ENCODE measurements at places on chromosomes 13 and 19.

DNA sequence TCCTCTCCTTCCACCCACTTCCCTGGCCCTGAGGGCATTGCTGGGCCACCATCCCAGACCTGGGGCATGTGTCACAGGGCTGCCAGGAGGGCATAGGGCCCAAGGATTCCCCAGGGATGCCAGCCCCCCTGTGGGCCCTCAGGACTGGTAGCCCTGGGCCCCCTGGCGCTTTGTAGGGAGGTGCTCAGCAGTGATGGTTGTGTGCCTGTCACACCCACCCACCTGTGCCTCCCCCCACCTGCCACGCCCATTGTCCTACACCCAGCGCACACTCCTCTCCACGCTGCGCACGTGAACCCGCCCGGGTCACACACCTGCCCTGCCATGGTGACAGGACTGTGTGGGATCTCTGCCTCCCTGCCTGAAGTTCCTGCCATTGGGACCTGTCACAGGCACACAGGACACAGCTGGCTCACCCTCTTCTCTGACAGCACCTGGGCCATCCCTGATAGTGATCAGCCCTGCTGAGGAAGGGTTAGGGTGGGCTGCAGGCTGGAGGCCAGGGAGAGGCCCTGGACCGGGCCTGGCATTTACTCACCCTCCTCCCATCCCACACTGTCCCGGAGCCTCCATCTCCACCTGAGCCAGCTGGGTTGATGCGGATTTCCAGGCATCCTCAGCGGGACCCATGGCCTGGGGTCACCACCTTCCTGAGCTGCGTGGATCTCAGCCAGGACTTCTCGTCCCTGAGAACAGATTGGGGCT lies 23.9 kb downstream of the WTIP start:
- no peak for DNase-seq

DNA sequence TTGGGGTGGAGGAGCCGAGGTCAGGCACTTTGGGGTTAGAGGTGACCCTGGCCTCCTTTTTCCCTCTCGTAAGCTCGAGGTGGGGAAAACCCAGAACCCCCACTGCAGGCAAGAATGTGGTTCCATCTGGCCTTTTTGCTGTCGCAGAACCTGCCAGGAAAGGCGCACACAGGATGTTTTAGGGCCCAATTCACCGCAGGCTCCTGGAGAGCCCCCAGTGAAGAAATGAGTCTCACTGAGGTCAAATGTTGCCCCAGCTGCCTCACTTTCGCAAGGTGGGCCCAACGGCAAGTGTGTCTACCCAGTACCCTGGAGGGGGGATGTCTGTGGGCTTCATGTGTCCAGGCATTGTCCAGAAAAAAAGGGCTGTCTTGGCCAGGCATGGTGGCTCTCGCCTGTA lies 61.8 kb downstream of the PEX11G start:
- DNase-seq, result no peak

DNA sequence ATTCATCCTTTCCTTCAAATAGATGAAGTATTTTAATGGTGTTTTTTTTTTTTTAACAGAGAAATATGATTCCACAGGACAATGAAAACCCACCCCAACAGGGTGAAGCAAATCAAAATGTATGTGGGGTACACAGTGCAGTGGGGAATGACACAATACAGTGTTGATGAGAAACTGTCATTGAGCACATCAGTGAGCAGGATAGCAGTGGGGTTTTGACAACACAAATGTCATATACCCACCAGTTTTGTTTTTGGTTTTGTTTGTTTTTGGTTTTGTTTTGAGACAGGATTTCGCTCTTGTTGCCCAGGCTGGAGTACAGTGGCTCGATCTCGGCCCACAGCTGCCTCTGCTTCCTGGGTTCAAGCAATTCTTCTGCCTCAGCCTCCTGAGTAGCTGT lies 29.2 kb downstream of the ZNF844 start:
- no peak for DNase-seq

DNA sequence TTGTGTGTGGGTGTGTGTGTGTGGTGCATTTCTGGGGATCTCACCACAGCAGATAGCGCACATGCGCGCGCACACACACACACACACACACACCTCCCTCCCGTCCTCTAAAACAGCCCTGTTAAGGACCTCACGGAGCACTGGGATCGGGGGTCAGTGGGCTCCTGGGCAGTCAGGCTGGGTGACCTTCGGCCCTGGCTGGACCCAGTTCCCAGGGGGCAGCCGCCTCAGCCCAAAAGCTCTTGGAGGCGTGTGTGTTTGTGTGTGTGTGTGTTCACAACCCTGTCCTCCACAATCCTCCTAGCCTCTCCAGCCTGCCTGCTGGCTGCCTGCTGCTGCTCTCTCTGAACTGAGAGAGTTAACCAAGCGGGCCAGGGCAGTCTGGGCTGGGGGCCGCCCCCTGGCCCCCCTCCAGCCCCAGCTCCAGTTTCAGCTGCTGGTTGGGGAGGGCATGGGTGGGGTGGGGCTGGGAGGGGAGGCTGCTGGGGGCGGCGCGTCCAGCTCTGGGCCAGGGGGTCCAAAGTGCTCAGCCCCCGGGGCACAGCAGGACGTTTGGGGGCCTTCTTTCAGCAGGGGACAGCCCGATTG lies at the start of gene FXYD1:
Gene FXYD1, plus strand, starts transcription at position 520 of the 588 bp plus-strand sequence. CDS start 1,256 bp downstream, outside the sequence.
- no peak for DNase-seq

- DNase-seq, result no peak
Measured at GRCh38 chr19:535017-535835, 3.7 kb downstream of the CDC34 start.

DNA sequence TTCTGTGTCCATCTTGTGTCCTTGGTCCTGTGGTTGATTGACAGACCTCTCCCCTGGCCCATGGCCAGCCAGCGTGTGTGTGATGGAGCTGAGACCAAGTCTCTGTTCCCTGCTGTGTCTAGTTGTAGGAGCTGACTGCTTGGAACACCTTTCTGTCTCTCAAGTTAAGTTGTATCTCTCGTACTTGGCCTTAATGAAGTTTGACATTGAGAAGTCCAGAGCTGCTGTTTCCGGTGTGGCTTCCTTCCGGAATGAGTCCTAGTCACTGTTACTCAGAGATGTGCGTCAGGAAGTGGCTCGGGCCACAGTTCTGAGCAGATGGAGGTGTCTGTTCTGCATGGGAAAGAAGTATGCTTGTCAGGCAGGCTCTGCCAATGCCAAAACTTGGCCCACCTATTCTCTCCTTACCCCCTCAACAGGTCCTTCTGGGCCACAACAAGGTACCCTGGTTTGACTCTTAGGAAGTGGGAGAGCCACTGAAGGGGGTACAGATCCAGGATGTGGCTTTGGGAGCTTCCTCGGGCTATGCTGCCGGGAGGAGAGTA lies 54.3 kb downstream of the GATAD2A start:
- DNase-seq, result no peak

GRCh38 chr19:5628461-5628860 lies 5.6 kb downstream of the SAFB start:
- DNase-seq, result no peak

GRCh38 chr13:79703772-79704171 lies 222.8 kb downstream of the NDFIP2 start:
- DNase-seq, result no peak

GRCh38 chr13:100102042-100102441 lies 13.1 kb downstream of the PCCA start:
- DNase-seq, result no peak

DNA sequence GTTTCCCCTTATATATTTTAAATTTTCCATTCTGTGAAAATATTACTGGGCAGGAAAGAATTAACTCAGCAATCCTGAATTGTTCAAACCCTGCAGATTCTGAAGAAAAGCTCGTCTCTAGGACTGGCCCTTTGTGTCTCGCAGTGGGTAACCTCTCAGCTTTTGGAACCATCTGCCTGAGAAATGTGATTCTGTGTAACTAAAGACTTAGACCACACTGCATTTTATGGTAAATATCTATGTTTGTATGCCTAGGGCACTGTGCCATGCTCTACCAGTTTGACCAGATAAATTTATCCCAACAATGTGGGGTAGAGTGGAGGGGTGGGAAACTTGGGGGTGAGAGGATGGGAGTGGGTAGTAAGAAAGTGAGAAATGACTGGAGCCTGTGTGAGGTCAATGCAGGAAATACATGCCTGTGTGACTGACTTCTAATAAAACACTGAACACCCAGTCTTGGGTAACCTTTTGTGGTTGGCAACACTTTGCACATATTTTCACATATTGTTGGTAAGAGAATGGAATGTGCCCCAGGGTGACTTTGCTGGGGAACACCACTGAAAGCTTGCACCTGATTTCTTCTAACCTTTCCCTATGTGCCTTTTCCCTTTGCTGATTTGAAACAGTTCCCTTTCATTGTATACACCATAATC lies 1181.9 kb downstream of the OLFM4 start:
- DNase-seq, result no peak

- DNase-seq, result no peak
Measured at GRCh38 chr13:106329941-106330340, 205.5 kb downstream of the EFNB2 start.

DNA sequence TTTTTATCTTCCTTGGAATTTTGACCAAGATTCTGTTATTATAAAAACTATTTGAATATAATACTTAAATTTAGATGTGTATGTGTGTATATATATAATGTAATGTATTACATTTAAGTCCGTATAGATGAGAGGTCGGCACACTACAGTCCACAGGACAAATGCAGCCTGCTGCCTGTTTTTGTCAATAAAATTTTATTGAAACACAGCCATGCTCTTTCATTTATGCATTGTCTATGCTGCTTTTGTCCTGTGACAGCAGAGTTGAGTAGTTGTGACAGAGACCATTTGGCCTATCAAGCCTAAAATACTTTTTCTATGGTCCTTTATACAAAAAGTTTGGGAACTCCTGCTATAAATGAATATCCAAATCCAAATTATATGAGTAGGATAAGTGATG lies 69.7 kb downstream of the PCCA start:
- no peak for DNase-seq

- no peak for DNase-seq
Measured at GRCh38 chr13:53152057-53152421, 123.4 kb downstream of the OLFM4 start.

- DNase-seq, result no peak
Measured at GRCh38 chr19:54521022-54521859, 18.6 kb downstream of the LAIR2 start.

GRCh38 chr13:74306496-74306895 lies 172.3 kb upstream of the KLF12 start:
- DNase-seq, result no peak

GRCh38 chr13:72316716-72317115 lies 410.7 kb downstream of the MZT1 start:
- no peak for DNase-seq

GRCh38 chr19:2148482-2149135 lies 2.8 kb downstream of the AP3D1 start:
- no peak for DNase-seq

- DNase-seq, result no peak
Measured at GRCh38 chr19:8212212-8212611, 3.0 kb downstream of the CERS4 start.

DNA sequence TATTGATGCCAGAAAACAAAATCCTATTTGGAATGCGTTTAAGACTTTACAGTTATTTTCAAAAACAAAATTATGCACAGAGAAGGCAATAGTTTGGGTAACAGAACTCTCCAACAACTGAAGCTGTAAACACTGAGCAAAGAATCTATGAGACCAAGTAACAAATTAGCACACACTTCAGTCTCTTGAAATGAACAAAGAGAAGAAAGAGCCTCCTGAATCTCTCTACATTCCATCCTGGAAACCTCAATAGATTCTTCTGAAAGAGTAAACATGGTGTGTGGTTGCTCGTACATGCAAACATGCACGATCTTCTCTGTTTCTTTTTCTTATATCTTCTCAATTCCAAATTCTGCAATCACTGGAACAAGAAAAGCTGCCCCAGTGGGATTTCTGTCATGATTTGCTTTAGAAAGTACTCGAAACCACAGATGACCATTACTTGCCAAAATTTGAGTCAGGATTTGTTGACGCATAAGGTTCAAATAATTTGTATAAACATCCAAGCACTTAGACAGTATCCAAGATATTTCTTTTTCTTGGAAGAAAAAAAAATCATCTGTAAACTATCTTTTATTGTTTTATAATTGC lies 137.9 kb upstream of the DACH1 start:
- DNase-seq, result no peak

GRCh38 chr13:51821606-51822005 lies 17.6 kb upstream of the DHRS12 start:
- no peak for DNase-seq

Measured in NCI-H187 (cell line).